ENCODE measurements at places on chromosomes 1 and 21.

GRCh38 chr21:37660709-37661108 lies 255.5 kb downstream of the KCNJ6 start:
- DNase-seq, result no peak

GRCh38 chr1:67485046-67485811 lies 55.0 kb upstream of the SERBP1 start:
- no peak for DNase-seq

GRCh38 chr21:37257511-37257966 lies 9.6 kb downstream of the VPS26C start:
- DNase-seq, result no peak

DNA sequence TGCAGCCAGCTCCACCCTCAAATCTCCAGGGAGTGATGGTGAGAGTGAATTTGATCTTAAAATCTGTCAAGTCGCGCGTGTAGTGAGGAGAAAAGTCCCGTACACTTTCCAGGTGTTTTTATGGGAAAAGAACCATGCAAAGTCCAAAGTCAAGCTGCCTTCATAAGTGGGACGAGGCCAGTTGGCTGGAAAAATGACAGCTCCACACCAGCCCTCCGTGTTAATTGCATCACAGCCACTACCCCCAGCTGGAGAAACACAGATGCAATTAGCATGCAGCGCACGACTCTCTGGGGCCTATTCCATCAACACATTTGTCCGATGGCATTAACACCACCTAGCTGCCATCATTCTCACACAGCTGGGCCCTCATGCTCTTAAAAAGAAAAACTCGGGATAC lies 68.4 kb downstream of the KLHDC7A start:
- DNase-seq, result no peak

- DNase-seq, result no peak
Observed at GRCh38 chr1:224081604-224082003, 32.3 kb upstream of the FBXO28 start.

DNA sequence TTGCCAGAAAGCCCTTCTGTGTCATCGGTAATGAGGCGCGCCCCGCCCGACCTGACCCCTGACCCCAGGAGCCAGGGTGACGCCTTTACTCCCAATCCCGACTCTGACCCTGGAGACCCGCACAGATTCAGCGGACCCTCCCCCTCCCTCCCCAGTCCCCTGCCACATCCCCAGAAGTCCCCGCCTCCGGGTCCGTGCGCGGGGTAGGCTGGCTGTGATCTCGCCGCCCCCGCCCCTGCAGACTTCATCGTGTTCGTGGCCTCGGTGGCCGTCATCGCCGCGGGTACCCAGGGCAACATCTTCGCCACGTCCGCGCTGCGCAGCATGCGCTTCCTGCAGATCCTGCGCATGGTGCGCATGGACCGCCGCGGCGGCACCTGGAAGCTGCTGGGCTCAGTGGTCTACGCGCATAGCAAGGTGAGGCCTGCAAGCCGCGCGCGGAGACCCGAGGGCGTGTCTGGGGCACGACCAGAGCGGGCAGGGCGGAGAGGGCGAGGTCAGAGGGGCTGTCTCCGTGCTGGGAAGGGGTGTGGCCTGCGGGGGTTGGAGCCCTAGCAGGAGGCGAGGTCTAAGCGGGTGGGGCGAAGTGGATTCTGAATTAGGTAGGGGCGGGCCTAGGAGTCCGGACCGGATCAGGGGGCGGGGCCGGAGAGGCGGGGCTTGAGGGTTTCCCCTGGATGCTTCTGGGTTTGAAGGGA lies 34.8 kb downstream of the KCNQ4 start:
- DNase-seq, result no peak

- no peak for DNase-seq
Observed at GRCh38 chr21:42123219-42123908, 52.2 kb downstream of the UMODL1 start.

DNA sequence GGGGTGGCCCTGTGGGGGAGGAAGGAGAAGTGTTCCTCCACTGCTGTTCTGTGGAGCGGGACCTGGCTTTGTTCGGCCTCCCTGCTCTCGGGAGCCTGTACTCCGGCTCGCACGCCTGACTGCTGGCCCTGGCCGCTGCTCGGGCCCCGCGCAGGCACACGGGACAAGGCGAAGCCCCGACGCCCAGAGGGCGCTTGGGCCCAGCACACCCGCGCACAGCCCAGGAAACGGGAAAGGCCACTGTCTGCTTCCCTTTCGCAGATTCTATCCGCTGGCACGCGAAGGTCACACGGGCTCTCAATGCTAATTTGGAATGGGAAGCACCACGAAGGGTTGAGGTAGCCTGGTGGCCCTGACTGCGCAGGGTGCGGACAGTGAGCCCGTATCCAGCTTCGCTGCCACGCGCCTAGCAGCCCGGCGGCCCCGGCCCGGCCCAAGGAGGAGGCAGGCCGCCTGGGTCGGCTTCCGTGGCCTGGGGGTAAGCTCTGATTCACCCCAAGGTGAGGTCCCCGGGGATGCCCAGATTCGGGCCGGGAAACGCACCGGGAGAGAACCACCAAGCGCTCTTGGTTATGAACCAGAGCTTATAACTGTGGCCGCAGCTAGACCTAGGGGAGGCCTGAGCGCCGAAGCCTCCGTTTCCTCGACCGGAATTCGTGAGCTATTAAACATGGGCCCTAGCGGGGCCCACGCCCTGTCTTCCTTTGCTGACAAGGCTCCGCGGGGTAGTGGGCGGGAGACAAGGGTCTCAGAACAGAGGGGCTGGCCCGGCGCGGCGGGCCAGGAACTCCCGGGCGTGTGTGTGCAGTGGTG lies 19.7 kb upstream of the TBX15 start:
- no peak for DNase-seq

GRCh38 chr1:231284441-231284840 lies 43.4 kb downstream of the GNPAT start:
- no peak for DNase-seq

DNA sequence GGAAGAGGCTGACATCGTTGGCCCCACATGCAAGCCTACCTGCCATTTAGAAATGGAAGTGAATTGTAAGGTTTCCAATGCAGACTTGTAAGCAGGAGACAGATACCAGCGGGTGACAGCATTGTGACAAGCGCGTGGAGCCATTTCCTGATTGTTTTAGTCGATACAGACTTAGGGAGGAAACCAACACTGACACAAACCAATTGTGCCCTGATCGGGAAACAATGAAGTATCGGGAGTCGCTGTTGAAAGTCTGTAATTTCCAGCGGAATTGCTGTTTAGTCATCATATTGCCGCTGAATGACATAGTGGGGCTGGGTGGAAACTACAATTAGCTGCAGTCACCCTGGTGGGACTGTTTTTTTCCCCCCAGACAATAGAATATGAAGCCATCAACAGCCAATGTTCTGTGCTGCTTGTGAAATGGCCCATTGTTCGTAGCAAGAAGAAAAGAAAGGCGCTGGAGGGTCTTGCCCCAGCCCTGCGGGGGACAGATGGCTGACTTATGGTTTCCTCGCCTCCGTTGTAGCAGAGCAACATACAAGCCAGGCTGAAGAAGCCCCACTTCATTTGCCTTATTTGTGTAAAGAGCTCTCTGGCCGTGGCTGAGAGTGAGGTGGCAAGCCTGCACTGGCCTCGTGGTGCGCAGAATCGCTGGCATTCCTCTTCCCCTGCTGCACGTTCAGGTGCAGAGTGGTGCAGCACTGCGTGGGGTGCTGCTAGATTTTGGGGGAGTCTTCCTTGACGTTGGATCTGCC lies 462.7 kb downstream of the CAMTA1 start:
- DNase-seq, result no peak

All from epithelial cell of proximal tubule (primary cell).